Left ventricle myocardium inferior (tissue), 1 donor: ENCODE measurements at places on chromosomes 1 and 21. TPM values are rescaled to one million over a fixed set of nuclear protein-coding genes. Genes with fewer than 3 reads are reported as not detected.

DNA sequence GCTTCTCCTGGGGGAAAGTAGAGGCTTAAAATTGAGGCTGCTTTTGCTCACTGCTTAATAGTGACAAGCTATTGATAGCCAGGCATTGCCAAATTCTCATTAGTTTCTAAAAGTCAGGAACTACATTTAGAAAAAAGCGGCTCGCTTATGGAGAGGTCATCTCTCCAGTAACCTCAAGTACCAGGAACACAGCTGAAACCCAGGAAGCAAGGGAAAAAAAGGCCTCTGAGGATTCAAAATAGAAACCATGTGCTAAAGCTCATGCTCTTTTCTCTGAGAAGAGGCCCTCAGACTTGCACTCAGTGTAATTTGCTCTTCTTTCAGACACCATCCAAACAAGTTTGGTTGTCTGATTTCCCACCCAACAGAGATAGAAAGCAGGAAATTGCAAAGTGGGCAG, 261.4 kb upstream of the USP25 start:
- H3K27ac ChIP-seq: no peak overlapping the region

Gene ZNF648
- not detected for total RNA-seq

GRCh38 chr1:62725255-62725654, 37.1 kb upstream of the DOCK7 start:
- peak overlapping the region; percentile 21 for H3K27ac ChIP-seq
- H3K4me1 ChIP-seq: peaks cover 38% of the 10 kb centered on the region
- H3K27me3 ChIP-seq: peaks cover 19% of the 10 kb centered on the region
- no peak for DNase-seq
- peak overlapping the region; percentile 24 for H3K4me3 ChIP-seq
- no peaks in the 10 kb centered on the region for H3K36me3 ChIP-seq

- H3K36me3 ChIP-seq: no peaks in the 10 kb centered on the region
- no peak for DNase-seq
- no peak overlapping the region for H3K27ac ChIP-seq
Observed at GRCh38 chr1:119008483-119009311, 20.6 kb upstream of the TBX15 start.

Gene TEX38
- total RNA-seq: 0.22 TPM

Gene SUSD4
- 2.5 TPM for total RNA-seq

Gene SPATA1
- 0.66 TPM for total RNA-seq

DNA sequence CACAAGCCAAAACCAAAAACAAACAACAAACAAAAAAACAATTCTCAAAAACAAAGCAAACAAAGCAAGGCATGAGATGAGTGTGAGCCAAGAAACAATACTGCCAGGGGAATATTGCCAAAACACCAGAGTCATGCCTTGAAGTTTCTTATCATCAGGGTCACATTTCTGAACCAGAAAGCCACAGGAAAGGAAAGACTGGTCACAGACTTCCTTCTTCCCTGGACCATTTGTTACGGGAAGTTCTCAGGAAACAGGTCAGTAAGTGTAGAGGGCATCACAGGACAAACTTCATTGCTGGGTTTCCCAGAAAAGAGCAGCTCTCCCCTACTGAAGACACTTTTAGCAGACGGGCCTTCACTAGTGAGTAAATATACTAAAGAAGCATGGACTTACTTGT, 191.2 kb downstream of the GABPA start:
- peak overlapping the region; percentile 77 for H3K27ac ChIP-seq
- H3K4me3 ChIP-seq: no peak overlapping the region
- H3K36me3 ChIP-seq: no peaks in the 10 kb centered on the region

Gene S100A2
- total RNA-seq: 2.7 TPM

DNA sequence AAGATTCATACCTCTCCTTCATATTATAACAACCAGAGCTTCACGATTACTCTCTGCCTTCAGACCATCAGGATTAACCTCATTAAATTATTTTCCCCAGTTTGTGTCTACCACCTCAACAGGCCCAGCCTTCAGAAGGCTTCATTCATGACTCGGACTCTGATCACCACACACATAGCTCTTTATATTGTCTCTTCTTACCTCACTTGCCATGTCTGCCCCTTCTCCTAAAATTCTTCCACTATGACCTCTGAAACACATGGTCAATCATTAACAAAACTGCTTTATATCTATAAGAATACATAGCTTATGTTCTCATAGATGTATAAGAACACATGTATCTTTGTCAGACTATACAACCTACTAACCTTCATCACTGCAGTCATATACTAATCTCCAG, 79.8 kb downstream of the USP1 start:
- H3K27ac ChIP-seq: no peak overlapping the region
- H3K4me1 ChIP-seq: no peaks in the 10 kb centered on the region
- H3K4me3 ChIP-seq: no peak overlapping the region
- H3K27me3 ChIP-seq: no peaks in the 10 kb centered on the region
- peaks cover 14% of the 10 kb centered on the region for H3K36me3 ChIP-seq

DNA sequence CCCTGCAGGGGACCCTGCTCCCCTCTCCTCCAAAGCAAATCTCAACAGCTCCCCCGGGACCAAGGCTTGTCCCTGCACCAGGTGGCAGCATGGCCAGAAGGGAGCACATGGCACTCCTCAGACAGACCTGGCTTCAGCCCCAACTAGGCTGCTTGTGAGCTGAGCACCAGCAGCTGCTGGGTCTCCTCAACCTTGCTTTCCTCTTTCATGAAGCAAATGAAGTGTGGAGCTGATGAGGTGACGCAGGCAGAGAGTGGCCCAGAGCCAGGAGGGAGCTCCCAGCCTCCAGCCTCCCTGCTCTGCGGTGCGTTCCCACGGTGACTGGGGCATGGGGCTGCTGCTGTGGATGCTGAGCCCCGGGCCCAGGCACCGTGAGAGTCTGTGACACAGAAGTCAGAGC, 34.0 kb downstream of the MEGF6 start:
- DNase-seq: no peak
- H3K27me3 ChIP-seq: peaks cover 22% of the 10 kb centered on the region
- H3K4me3 ChIP-seq: no peak overlapping the region

DNA sequence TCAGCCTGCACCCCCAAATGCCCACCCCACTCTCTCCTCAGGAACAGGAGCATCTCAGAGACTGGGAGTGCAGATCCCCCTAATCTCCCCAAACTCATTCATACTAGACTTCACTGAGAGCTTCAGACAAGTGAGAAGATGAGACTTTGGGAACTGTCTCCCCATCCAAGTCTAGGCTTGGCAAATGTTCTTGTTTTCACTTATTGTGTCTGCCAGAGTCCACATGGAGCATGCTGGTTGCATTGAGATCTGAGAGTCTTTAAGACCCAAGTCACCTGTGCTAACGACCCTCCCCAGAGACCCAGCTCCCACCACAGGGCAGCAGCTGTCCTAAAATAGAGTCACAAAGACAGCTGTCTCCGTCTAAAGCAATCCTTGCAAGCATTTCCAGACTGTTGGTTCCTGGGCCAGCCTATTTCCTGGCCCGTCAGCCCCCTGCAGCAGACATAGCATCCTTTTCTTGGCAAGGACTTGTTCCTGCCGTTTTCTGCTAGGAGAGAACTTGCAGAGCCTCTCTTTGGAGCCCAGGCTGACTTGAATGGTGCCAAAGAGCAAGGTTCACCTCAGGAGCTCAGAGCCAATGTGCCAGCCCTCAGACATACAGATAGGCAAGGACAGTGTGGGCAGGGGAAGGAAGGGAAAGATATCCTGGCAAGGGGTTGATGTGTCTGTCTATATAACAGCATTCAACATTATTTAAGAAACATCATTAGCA, 1.9 kb upstream of the CNTN2 start:
- H3K4me1 ChIP-seq: peaks cover 9% of the 10 kb centered on the region
- no peak overlapping the region for H3K4me3 ChIP-seq
- peaks cover 62% of the 10 kb centered on the region for H3K27me3 ChIP-seq
- no peak for DNase-seq

GRCh38 chr1:245995474-245995873, 511.6 kb downstream of the SMYD3 start:
- no peak overlapping the region for H3K27ac ChIP-seq
- DNase-seq: no peak
- no peaks in the 10 kb centered on the region for H3K36me3 ChIP-seq
- H3K4me3 ChIP-seq: no peak overlapping the region

Gene C1QB
- 96.2 TPM for total RNA-seq

- H3K27me3 ChIP-seq: no peaks in the 10 kb centered on the region
- H3K4me3 ChIP-seq: no peak overlapping the region
- H3K27ac ChIP-seq: peak overlapping the region; percentile 64
- peaks cover 45% of the 10 kb centered on the region for H3K4me1 ChIP-seq
- no peak for DNase-seq
Observed at GRCh38 chr1:36349839-36350238, 26.4 kb upstream of the EVA1B start.

GRCh38 chr1:14303011-14303410, 295.5 kb upstream of the KAZN start:
- peaks cover 30% of the 10 kb centered on the region for H3K27me3 ChIP-seq
- H3K27ac ChIP-seq: peak overlapping the region; percentile 61
- H3K4me1 ChIP-seq: peaks cover 4% of the 10 kb centered on the region
- no peak for DNase-seq
- H3K36me3 ChIP-seq: no peaks in the 10 kb centered on the region

Gene SMCP
- not detected for total RNA-seq

Gene OR2G6
- not detected for total RNA-seq

DNA sequence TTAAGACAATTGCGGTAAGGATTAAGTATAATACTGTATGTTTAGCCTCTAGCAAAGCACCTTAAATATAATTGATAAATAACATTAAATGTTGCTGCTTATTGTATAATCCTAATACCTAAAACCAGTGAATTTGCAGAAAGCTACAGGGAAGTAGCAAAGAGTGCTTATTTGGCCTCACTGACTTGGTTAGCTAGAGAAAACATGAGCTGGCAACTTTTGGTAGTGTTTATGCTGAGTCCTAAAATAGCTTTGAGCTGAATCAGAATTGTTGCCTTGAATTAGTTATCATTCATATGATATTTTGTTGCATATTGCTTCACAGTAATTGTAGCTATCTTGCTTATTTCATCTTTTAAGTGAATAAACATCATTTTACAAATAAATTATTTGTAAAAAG, 3.5 kb downstream of the TRIM67 start:
- DNase-seq: no peak
- H3K36me3 ChIP-seq: no peaks in the 10 kb centered on the region
- peaks cover 90% of the 10 kb centered on the region for H3K27me3 ChIP-seq
- no peak overlapping the region for H3K27ac ChIP-seq
- no peak overlapping the region for H3K4me3 ChIP-seq
- H3K4me1 ChIP-seq: peaks cover 32% of the 10 kb centered on the region

- H3K36me3 ChIP-seq: no peaks in the 10 kb centered on the region
- peaks cover 9% of the 10 kb centered on the region for H3K4me1 ChIP-seq
- H3K27me3 ChIP-seq: peaks cover 9% of the 10 kb centered on the region
Observed at GRCh38 chr1:209354840-209355165, 228.7 kb upstream of the CAMK1G start.

- H3K4me3 ChIP-seq: no peak overlapping the region
- no peak for DNase-seq
- H3K36me3 ChIP-seq: no peaks in the 10 kb centered on the region
- no peaks in the 10 kb centered on the region for H3K27me3 ChIP-seq
Observed at GRCh38 chr1:172342584-172343239, 77.8 kb upstream of the C1orf105 start.

Gene MANEAL
- total RNA-seq: 1.9 TPM

DNA sequence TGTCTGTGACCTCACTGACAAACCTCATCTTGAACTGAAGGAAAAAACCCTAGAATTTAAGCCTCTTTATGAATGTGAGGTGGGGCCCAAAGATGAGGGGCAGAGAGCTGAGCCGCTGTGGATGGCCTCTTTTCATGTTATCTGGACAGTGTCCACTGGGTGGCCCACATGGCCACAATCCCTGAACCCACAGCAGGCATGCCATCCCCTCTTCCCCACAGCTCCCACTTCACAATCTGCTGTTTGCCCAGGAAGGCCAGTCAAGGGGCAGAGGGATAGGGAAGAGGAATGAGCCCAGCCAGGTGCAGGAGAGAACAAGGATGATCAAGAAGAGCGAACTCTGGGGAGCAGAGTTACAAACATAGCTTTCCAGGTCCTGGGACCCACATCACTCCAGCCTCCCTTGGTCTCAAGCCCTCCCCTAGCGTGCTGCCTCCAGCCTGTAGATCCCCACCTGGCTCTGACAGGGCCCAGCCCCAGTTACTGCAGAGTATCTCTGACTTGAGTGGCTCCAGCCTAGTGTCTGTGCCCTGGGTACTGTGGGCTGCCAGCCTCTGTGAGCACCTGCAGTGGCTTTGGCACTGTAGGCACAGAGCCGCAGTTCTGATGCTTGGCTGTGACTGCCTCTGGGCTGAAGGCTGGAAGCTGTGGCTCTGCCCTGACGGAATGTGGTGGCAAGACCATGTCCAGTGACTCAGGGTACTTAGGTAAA, 1.9 kb upstream of the SLFNL1 start:
- no peak for DNase-seq
- no peaks in the 10 kb centered on the region for H3K27me3 ChIP-seq
- H3K27ac ChIP-seq: no peak overlapping the region
- H3K4me3 ChIP-seq: no peak overlapping the region

Gene BMP8A
- total RNA-seq: 0.16 TPM

Gene SYCP1
- not detected for total RNA-seq

DNA sequence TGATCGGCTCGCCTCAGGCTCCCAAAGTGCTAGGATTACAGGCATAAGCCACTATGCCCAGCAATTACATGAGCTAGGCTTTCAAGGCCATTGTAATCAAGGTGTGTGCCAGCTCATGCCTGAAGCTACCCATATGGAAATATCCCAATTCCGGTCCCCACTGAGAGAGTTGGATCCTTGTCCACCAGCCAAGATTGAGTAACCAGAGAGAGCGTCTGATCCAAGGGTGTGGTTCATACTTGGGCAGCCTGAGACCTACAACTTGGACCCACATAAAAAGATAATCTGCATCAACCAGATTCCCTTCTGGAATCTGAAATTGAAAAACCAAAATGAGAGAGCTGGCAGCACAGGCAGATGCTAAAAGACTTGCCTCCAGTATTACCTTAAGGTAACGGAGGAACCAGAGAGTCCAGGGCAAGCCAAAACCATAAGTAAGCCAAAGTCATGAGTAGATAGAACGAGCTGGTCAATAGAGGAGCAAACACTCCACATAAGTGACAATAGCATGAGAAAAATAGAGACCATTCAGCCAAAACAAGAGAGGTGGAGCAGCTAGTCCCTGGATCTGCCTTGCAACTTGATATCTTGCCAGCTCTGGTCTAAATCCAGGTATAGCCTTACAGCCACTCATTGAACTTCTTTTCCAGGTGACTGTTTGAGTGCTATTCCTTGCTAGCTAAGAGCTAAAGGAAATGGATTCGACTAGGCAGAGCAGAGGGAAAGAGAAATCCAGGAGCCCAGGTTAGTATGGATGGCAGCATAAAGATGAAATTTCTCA, 63.8 kb upstream of the ATP1A1 start:
- no peak overlapping the region for H3K27ac ChIP-seq
- H3K27me3 ChIP-seq: no peaks in the 10 kb centered on the region
- no peak overlapping the region for H3K4me3 ChIP-seq
- DNase-seq: no peak

Gene ITLN1
- total RNA-seq: 1.0 TPM

Gene EEIG2
- total RNA-seq: 7.5 TPM

Gene ALG14
- total RNA-seq: 2.6 TPM

DNA sequence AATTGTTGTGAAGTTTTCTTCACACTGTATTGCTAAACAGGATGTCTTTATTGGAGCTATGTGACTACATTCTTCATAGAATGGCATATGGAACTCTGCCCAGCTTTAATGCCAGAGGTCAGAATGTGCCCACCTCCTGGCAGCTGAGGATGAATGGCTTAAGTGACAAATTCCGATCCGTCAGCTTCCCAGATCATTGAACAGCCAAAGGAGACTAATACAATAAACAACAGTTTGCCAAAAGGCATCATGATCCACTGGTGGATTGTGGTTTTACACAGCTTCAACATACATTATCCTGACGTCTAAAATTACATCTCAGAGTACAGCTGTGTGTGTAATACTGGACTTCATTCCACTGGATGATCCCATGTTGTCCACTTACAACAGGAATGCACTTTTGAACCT, 68.7 kb upstream of the C1orf105 start:
- no peak overlapping the region for H3K4me3 ChIP-seq
- DNase-seq: no peak

Gene OR2AK2
- not detected for total RNA-seq
